Retinal pigment epithelial cell (primary cell): ENCODE measurements at places on chromosomes 11 and 22.
A peak's percentile ranks its signal among the peaks of the same experiment; 100 is the strongest.

DNA sequence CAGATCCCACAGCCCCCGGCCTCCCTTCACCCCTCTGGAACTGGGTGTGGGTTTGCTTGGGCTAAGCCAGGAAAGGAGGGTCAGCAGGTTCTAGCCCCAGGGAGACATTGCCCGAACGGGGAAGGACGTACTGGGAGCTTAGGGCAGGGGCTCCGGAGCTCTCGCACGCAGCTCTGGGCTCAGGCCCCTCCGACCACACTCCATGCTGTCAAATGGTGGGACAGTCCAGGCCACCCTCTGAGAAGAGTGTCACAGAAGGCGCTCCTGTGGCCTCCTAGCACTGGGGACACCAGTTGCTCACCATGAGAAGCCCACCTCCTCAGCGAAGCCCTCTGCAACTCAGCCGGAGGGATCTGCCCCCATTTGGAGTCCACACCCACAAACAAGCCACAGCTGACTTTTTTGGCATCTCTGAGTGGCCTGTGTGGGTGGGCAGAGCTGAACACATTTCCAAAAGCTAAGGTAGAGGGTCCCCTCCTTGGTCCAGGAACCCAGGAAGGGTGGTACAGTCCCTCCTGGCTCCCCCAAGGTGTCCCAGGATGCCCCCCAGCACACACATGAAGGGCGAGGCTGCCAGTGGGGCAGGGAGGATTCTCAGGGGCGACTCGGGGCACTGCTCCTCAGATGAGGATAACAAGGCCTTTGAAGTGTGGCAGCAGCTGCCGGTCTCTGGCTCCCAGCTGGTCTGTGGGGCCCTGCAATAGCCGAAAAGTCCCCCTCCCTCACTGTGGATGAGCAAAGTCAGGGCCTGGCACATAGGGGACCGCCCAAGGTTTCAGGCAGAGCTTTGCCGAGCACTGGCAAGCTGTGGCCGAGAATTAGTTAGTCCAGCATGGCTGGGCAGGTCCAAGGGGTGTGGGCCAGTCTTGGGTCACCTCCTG is 13.0 kb upstream of the TEF start:
- DNase-seq, result no peak

GRCh38 chr22:41821471-41822316 is 11.2 kb upstream of the SREBF2 start:
- no peak for DNase-seq

DNA sequence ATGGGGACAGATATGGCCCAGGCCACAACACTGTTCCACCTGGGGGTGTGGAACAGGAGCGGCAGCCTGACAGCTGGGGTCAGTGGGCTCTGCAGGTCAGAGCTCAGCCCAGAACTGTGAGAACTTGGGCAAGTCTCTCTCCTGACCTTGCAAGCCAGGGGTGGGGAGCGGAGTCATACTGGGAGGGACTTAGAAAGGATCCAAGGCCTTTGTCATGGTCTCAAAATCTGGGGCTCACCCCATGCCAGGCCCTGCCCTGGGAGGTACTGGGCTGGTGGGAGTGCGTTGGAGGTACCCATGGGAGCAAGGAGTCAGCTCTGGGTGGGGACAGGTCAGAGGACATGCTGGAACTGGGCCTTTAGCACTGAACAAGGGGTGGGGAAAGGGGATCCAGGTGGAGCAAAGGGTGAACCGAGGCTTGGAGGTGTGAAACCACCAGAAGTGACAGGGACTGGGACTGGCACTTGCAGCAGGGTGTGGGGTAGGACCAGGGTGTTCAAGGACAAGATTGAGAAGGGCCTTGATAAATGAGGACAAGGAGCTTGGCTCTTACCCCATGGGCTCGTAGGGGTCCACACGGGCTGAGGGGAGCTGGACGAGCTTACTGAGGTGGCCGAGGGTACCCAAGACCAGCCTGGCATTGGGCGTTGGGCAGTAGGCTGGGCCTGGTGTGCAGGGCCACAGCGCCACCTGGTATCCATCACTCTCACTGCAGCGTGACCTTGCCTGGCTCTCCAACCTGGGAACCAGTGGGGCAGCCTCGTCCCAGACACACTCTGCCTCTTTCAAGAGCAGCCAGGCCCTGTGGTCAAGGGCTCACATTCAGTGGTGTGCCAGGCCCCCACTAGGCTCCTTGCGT is 7.4 kb upstream of the PMM1 start:
- DNase-seq, result no peak

GRCh38 chr11:18501629-18502028 is 25.1 kb downstream of the TSG101 start:
- no peak for DNase-seq

DNA sequence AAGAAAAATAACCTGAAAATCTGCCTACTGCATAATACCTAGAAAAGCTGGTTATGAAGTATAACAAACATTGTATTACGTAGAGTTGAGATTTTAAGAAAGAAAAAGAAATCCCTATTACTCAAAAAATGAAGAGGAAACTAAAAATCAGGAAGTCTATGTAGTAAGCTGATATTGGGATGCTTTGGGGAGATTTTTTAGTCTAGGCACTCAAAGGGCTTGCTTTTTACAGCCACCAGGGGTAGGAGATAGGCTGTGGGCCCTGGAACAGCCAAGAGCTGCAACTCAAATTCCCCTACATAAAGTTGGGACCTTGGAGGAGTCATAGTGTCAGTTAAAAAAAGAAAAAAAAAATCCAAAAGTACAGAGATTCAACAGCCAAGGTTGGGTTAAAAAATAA is 90.4 kb downstream of the RELT start:
- DNase-seq, result no peak

GRCh38 chr11:73326929-73327811 is 19.1 kb downstream of the ARHGEF17 start:
- DNase-seq, result no peak

GRCh38 chr11:95200781-95201457 is 30.1 kb downstream of the SESN3 start:
- DNase-seq, result no peak

DNA sequence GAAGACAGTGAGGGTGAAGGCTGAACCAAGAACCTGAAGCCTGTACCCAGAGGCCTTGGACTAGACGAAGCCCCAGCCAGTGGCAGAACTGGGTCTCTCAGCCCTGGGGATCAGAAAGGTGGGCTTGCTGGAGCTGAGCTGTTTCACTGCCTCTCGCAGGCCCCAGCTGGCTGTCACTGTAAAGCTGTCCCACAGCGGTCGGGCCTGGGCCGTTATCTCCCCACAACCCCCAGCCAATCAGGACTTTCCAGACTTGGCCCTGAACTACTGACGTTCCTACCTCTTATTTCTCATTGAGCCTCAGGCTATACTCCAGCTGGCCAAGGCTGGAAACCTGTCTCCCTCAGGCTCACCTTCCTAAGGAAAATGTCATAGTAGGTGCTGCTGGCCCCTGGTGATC is 4.1 kb downstream of the PPP1CA start:
- no peak for DNase-seq

DNA sequence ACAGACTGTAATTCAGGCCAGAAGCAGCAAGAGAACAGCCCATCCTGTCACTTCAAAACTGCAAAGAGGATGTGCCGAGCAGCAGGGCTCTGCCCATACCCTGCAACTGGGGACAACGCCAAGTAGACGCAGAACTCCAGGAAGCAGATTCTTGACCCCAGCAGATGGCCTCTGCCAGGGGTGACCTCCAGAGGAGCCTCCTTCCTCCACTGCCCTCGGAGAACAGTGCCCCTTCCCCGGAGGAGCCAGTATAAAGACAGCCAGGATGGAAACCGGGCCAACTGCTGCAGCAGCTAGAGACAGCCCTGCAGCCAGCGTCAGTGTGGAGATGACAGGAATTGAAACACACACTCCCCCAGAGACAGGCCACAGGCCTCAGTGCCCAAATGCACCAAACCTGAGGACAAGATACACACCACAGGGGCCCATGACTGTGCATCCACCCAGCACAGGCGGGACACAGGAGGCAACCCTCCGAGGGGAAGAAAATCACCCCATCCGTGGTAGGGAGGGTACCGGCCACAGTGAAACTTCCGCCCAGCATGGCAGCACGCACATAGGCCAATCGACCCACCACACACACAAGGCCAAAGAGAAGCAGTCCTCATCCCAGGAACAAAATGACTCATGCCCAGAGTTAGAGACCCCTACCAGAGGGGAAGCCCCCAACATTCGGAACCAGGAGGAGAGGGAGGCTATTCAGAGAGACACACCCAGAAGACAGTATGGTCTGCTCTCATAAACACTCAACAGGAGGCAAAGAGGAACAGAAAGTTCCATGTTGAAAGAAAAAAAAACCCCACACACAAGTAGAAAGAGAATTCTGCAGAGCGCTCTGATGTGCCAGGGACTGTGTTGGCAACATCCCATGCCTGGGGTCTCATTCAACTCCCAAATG is 5.6 kb downstream of the AHNAK start:
- DNase-seq, result no peak

DNA sequence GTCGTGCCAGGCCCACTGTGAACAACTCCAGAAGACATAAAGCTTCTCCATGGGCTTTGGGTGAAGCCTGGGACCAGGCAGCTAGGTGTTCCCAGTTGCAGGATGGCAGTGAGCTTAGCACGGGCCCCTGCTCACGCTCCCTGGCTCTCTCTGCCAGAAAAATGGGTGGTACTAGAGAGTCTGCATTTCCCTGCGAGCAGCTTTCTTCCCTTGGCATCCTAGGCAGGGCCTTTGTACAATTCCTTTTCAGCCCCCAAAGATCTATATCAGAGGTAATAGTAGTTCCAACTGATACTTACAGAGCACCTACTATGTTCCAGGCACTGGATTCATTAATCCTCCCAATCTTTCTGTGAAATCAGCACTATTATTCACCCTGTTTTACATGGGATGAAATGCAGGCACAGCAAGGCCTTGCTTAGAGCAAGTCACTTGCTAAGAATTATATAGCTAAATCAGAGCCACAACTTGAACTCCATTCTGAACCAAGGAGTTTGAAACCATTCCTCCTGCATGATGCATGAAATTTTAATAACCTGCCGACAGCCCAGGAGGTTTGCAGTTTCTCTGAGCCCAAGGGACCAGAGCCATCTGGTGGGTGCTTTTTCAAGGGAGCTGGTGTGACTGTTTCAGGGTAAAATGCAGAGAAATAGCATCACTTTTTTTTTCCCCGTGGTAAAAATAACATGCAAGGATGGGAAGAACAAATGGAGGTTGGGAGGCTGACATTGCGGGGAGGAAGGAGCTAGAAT is 22.7 kb downstream of the NAV2 start:
- no peak for DNase-seq

DNA sequence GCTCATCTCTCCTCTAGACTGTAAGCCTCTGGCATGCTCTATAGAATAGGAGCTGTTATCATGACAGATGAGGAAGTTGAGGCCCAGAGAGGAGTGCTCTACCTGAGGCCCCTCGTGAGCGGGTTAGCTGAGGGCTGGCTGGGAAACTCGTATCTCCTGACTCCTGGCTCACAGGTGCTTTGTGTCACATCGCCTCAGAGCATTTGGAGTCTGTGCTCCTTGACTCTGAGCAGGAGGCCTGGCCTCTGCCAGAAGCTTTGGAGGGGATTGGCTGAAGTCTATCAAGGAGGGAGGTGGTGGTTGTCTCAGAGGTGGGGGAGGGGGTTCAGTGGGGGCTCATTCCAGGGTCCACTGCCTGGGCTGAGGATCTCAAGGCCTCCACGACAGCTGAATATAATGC is 7.4 kb downstream of the KCNC1 start:
- DNase-seq, result no peak

DNA sequence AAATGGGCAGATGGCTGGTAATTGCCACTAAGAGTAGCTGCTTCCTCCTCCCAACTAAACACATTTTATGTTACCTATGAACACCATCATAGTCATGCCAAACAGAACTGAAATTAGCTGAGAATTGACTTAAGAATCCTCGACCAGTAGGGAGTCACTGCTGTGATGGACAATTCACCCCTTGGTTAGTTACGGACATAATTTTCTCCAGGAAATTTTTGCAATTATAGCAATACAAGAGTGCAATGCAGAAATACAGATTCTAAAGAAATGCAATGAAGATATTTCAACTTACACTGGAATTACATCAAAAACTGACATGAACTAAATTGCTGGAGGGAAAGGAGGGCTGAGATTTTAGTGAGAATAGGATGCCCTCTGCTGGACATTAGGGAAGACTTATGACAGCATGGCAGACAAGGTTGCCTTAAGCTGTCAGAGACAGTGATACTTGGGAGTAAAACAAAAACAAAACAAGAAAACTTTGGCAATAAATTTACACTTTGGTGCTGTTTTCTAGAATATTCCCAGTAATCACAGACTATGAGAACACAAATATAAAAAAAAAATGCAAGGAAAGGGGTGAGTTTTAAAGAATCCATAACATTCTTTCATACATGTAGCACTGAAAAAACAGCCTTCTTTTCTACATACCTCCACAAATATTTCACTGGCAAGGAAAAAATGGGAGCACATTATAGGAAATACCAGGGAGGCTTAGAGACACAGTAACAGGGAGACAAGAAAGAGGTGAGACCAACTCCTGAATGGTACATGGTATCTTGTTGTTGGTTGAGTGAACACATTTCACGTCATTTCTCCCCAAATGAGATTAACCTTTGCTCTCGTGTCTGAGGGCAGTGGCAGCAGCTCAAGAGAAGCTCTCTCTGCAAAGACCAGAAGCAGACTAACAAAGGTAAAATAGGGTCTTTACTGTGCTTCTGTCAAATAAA is 11.2 kb upstream of the PPP2R1B start:
- DNase-seq, result peak; percentile 93

- DNase-seq, result no peak
Observed at GRCh38 chr11:82315093-82315492, 418.6 kb downstream of the FAM181B start.

- DNase-seq, result no peak
Observed at GRCh38 chr11:132205006-132205405, 834.6 kb downstream of the NTM start.

DNA sequence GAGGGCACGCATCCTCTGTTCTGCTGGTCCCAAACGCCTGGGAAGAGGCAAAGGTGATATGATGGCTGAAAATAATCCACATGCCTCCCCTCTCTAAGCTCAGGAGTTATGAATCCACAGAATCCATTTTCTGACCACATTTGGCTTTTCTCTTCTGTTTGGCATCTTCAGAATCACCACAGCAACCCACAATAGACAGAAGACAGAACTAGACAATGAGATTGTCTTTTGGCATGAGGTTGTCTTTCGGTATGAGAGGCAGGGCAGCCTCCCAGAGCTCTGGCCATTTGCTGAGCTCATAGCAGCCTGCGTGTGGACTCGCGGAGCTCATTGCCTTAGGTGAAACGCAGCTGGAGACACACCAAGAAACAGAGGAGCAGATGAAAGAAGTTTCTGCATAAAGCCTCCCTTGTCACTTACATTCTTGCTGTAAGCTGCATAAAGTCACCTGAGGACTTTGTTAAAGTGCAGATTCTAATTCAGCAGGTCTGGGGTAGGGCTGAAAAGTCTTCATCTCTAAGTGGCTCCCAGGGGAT is 868.0 kb downstream of the NTM start:
- DNase-seq, result no peak

- DNase-seq, result no peak
Observed at GRCh38 chr11:19552656-19553260, 159.9 kb upstream of the NAV2 start.

DNA sequence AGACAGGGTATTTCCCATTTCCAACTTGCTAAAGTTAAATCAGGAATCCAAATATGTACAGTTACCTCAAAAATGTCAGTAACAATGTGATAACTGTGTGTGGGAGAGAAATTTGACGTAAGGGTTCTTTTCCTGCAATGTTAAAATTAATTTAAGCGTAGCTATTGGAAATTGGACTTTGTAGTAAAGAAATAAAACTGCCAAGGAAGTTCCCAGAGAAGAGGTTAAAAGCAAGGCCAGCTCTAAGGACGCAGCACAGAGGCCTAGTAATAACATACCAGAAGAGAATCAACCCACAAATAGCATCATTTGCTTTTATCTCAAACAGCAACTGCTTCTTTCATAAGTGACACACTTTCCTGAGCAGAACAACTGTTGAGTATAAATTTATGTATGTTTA is 36.8 kb upstream of the GRIA4 start:
- no peak for DNase-seq
